LoVo (cell line): ENCODE measurements at places on chromosomes 5 and 9.

- no peak for DNase-seq
Observed at GRCh38 chr9:126528111-126528510, 85.6 kb upstream of the LMX1B start.

- peak; percentile 89 for DNase-seq
Observed at GRCh38 chr5:74361406-74362358, 278.8 kb downstream of the ENC1 start.

DNA sequence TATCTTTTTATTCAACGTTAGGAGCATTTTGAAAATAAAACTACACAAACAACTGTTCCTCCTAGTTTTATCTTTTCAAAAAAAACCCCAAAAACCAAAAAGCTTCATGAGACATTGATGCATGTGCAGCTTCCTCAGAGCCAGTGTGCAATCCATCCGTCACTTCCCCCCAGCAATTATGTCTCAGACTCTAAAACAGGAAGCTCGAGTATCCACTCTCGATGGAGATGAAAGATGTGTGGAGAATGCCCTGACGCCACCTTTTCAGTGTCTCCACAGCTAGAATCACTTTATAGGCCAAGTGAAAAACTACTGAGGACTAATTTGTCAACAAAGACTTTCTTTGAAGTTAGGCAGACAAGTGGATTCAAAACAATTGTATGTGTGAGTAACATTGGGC lies 408.9 kb upstream of the SMARCA2 start:
- no peak for DNase-seq

- DNase-seq: no peak
Observed at GRCh38 chr9:19492775-19493173, 84.0 kb downstream of the ACER2 start.

- no peak for DNase-seq
Observed at GRCh38 chr5:35029333-35029732, 18.4 kb downstream of the AGXT2 start.

DNA sequence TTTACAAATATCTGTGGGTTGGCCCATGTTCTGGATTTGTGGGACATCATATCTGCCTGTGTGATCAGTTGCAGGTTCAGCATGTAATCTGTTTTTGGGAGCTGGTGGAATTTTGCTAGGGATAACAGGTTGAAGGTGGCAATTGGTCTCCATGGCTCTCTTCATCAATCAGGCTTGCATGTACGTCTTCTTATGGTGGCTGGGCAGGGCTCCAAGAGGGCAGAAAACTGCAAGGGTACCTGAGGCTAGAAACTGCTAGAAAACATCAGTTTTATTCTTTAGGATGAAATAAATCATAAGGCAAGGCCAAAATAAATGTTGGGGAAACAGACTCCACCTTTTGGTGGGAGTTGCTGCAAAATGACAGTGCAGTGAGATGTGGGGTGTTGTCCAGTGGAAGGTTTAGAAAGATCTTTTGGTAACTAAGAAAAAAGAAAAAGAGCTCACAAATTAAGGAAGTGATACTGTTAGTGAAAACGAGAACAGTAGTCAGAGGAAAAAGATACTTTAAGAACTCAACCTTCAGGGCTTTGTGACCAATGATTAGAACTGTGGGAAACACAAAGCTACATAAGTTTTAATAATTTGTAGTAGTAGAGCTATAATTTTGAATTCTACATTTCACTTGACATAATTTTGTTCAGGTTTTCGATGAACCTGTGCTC lies 300.7 kb upstream of the IZUMO3 start:
- no peak for DNase-seq

DNA sequence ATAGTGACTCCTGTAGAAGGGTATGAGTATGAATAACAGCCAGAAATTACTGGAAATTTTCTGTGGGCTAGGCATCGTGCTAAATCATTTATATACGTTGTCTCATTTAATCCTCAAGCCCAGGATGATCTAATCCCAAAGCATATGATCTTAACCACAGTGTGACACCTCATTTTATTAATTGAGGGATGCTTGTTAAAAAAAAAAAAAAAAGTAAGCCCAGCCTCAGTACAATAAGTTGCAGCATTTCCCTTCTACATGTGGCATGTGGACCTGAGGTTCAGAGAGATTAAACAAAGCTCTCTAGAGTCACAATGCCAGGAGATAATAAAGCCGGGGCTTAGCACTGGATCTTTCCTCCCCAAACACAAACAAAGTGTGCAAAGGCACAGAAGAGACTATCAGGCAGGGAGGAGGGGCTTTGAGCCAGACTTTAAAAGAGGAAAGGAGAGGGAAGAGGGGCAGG lies 49.5 kb downstream of the KLF4 start:
- DNase-seq: no peak

DNA sequence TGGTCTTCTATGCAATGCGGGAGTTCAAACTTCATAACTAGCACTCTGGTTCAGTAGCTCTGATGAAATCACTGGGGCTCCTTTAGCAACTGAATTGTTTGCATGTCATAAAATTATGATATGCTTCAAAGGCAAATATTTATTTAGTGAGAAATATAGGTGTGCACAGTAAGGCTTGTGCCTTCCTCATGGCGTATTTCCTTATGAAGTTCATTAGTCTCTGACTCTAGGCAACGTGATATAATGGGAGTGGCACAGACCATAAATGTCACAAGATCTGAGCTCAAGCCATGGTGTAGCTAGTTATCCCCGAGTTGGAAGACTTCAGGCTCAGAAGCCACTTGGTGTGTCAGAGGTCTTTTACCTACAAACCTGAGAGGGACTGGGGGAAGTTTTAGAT lies 35.5 kb downstream of the PIP5K1B start:
- DNase-seq: peak; percentile 95
